ENCODE measurements at places on chromosomes 2 and 18.

DNA sequence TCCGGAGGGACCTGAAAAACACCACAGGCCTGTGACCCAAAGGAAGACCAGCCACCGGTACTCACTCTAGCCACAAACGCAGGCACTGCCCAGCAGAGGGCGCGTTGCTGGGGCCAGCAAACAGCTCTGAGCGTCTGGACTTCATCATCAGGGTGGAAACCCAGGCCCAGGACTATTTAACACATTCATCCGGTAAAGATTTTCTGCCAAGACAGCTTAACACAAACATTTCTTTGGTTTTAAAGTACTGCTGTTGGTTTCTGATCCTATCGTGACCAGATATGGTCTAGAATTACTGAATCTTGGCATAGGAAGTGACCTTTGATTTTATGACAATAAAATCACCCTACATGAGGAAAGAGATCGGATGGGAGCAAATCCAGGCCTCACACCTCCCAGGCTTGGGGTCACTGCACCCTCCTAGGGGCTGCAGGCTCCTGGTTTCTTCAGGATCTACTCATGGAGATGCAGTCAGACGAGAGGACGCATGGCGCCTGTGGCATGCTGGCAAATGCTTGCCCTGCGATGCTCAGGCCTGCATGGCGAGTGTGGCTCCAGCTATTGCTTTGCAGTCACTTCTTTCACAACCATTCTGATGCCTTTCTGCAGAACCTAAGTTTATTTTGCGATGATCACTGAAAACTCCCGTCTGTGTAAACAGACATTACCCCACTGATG lies 130.4 kb downstream of the COL4A4 start:
- DNase-seq = peak; percentile 20

GRCh38 chr2:653645-654425 lies 23.4 kb downstream of the TMEM18 start:
- DNase-seq = no peak

DNA sequence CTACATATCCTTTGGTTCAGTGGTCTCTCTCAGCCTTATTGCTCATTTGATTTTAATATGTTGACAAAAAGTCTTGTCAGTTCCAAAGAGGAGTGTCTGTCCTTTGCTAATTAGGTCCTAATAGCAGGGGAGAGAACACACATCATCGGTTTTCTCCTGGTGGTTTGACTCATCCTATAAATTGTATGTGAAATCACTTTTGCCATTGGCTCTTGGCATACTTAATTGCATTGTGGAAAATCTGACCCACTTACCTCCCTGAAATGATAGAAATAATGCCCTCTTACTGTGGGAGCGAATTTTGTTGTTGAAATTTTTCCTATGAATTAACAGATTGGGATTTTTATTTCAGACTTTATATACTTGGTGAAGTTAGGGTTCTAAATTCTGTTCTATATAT lies 58.3 kb downstream of the MTCL1 start:
- peak; percentile 48 for DNase-seq

GRCh38 chr18:8601277-8602032 lies 7.8 kb upstream of the RAB12 start:
- DNase-seq = no peak

DNA sequence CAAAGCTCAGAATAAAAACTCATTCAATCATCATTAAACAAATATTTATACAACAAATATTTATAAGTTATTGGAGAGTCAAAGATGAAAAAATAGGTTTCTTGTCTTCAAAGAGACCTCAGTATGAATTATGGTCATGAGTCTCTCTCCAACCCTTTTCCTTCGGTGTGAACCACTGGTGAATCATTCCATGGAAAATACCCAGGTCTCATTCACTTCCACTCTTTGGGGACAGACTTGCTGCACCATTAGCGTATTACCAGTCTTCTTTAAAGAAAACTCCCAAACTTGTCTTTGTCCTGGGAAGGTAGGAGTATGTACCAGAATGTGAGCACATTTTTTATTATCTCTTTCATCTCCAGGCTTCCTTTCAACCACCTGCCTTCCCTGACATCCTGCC lies 257.4 kb upstream of the RBMS1 start:
- DNase-seq = peak; percentile 68

DNA sequence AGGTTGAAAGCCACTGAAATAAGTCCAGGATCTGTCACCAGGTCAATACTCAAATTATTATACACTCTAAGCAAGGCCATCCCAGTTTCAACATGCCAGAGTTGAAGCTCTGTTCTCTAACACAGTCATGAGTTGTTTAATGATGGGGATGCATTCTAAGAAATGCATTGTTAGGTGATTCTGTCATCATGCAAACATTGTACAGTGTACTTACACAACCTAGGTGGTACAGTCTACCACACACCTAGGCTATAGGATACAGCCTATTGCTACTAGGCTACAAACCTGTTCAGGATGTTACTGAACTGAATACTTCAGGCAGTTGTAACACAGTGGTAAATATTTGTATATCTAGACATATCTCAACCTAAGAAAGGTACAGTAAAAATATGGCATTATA lies 162.2 kb downstream of the BAZ2B start:
- no peak for DNase-seq

DNA sequence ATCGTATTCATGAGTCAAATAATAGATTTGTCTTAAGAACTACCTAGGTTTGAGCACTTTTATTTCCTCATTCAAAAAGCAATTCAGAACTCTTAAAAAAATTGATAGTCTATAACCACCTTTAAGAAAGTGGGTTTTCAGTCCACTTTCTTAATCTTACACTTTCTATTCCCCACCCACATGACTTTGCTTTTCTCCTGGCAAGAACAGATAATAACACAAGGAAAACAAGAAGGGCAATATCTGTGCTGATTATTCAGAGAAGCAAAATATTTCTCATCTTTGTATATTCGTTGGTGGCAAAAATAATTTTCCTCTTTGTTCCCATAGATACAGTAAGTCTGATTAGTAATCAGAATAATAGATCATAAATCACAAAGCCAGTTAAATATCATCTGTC lies 130.6 kb upstream of the DNAJC10 start:
- DNase-seq = no peak

GRCh38 chr18:57543560-57543959 lies 42.9 kb downstream of the FECH start:
- no peak for DNase-seq

GRCh38 chr2:68689553-68690537 lies 44.8 kb upstream of the ARHGAP25 start:
- no peak for DNase-seq

GRCh38 chr2:145845207-145845894 lies 1325.4 kb upstream of the ZEB2 start:
- no peak for DNase-seq

DNA sequence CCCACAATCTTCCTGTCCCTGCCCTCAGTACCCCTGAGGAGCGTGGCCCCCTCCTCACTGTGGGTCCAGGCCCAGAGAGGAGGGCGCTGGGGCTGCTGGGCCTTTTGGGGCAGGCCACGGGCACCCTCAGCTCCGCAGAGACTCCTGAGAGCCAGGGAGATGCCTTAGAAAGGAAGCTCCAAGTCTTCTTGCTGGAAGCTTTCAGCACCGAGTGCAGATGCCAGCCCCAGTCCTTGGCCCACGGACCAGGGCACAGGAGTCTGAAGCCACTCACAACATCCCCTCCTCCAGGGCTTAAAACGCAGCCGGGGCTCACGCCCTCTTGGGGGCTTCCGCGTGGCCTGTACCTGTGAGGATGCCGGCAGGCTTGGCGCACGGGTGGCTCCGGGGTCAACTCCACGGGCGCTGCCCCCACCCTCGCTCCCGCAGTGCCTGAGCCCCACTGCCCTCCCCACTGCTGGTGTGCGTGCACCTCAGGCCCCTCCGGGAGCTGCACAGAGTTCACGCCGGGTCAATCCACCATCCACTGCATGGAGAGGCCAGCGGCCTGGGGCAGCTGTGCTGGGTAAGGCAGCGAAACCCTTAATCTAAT lies 72.1 kb upstream of the CTDP1 start:
- no peak for DNase-seq

GRCh38 chr18:79556829-79557585 lies 122.6 kb upstream of the CTDP1 start:
- DNase-seq = no peak

- DNase-seq = no peak
These were observed 722 bp downstream of the MAP4K4 start for GRCh38 chr2:101698014-101698843.

DNA sequence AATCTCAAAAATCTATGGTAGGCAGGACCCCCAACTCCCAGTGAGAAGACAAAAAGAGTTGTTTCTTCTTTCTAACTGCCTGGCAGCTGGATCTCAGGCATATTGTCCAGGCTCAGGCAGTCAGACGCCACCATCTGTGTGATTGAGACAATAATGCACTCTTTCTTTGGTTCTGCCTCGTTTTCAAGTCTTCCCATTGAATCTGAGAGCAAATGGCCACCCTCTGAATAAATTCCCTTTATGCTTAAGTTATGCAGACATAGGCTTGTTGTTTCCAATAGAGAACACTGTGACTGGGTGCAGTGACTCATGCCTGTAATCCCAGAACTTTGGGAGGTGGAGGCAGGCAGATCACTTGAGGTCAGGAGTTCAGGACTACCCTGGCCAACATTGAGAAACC lies 15.3 kb upstream of the CD207 start:
- no peak for DNase-seq

DNA sequence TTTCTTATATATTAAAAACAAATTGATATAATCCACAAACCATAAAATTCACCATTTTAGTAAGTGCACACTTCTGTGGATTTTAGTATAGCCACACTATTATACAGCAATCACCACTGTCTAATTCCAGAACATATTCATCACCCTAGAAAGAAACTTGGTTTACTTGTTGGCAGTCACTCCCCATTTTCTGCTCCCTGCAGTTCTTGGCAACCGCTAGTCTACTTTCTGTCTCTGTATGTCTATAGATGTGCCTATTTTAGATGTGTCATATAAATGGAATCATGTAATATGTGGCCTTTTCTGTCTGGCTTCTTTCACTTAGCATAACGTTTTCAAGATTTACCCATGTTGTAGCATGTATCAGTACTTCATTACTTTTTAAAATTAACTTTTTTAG lies 5.7 kb downstream of the CKAP2L start:
- peak; percentile 55 for DNase-seq

DNA sequence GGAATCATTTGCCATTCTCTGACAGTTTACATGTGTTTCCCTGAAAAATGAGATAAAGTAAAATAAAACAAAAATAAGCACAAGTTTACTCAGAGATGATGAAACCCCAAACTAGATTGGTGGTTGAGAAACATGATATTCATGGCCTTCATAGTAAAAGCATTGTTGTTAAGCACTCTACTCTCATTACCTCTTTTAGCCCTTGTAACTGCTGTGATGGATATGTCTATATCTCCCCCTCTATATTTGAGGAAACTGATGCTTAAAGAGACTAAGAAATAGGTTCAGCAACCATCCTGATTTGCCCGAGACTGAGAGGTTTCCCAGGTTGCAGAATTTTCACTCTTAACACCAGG lies 33.9 kb upstream of the GALNT3 start:
- DNase-seq = no peak

GRCh38 chr18:31658670-31659575 lies 25.5 kb downstream of the B4GALT6 start:
- DNase-seq = peak; percentile 48

- no peak for DNase-seq
These were observed 354.7 kb downstream of the PARD3B start for GRCh38 chr2:204899983-204900382.

GRCh38 chr2:122433123-122433754 lies 677.8 kb downstream of the TSN start:
- no peak for DNase-seq

- DNase-seq = no peak
These were observed 486.4 kb downstream of the BCL11A start for GRCh38 chr2:60067006-60067405.

DNA sequence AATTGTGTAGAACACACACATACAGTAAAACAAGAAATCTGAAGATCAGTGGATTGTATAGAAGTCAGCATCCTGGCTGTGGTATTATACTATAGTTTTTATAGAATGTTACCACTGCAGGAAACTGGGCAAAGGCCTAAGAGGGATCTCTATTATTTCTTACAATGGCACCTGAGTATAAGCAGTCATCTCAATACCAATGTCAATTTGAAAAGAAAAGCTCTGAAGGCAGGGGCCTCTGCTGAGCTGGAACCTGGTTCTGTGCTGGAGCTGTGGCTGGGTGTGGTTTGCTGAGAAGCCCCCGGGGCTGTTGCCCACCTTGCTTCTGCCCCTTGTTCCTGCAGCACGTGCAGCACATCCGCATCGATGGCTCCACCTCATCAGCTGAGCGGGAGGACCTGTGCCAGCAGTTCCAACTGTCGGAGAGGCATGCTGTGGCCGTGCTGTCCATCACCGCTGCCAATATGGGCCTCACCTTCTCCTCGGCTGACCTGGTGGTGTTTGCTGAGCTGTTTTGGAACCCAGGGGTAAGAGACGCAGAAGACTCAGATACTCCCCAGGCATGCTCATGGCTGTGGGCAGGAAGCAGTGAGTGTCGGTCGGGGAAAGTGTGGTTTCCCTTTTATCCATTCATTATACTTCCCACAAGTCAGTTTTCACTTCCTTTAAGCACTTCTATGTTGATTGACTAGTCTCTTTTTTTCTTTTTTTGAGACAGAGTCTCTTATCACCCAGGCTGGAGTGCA lies 23.5 kb upstream of the RPL37A start:
- DNase-seq = no peak

- DNase-seq = peak; percentile 71
These were observed 471.9 kb upstream of the TNP1 start for GRCh38 chr2:217331523-217332416.

DNA sequence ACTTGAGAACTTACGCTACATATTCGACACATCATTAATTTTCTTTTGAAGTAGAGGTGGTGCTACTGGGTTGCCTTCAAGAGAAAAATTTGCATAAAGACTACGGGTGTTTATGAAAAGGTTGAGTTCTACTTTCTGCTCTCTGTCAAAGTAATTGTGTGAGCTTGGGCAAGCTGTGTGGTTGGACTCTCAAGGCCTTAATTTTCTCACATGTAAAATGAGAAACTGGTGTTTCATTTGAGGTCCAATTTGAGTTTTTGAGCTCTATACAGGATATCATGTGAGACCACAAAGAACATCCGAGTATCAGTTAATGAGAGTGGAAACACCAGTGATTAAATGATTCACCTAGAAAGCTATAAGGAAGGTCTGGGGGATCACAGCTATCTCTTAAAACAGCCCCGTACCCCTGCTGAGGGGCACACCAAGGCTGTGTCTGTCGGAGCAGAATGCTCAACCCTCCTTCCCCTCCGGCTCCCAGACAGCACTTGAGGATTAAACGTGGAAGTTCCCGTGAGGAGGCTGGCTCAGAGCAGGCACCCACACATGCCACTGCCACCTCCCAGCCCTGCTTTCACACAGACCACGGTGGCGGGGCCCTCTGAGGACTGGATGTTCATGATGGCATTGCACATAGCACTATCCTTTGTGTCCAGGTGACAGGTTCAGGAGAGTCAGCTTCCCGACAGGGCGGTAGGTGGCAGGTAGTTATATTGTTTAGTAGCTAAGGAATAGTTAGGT lies 191.8 kb downstream of the RNF144A start:
- no peak for DNase-seq

DNA sequence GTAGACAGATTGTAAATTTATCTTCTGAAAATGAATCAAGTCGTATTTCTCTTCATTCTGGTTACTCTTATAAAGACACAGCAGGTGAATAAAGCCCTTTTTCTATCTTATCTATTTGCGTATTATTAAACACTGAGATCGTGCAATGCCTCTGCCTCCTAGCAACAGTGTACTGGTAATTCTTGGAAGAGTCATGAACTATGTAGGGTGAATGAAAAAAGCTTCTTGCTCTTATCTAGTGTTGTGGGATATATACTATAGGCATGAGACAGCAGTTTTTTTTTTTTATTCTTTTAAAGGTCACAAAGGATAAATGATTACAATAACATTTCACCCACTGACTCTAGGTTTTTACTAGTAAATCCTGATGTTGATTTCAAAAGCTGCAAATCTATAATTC lies 324.2 kb downstream of the PDE11A start:
- no peak for DNase-seq

- peak; percentile 62 for DNase-seq
These were observed 119.0 kb upstream of the ZFP36L2 start for GRCh38 chr2:43345391-43345813.
